ENCODE measurements at places on chromosomes 11 and 22.

DNA sequence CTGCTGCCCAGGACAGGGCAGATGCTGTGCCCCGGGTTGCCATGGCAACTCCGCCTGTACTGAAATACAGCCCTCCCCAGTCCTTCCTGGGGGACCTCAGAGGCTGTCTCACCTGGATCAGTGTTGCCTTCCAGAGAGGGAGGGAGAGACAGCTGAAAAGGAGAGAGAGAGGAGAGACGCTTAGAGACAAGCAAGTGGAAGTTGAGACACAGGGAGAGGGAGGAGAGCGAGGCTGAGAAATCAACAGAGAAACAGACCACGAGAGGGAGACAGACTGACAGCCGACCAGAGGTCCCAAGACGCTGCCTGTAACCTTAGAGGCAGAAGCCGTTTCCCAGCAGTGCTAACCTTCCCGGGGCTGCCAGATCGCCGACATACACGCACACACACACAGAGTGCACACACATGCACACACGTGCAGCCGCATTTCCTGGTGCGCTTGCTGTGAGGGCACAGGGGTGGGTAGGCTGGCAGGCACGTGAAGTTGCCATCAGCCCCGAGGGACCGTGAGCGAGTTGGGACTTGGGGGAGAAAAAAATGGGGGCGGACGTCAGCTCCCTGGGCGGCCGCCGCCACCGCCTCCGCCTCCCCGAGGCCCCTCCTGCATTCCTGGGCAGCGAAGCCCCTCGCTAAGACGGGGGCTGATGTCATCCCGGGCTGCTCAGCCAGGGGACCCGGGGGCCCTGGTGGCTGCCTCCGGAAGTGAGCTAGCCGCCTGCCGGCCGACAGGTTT is 88.6 kb upstream of the CRYBB3 start:
- H3K27ac ChIP-seq: peak overlapping the region; percentile 9
- no peaks in the 10 kb centered on the region for H3K27me3 ChIP-seq
- DNase-seq: peak; percentile 73
- peak overlapping the region; percentile 78 for H3K4me3 ChIP-seq

DNA sequence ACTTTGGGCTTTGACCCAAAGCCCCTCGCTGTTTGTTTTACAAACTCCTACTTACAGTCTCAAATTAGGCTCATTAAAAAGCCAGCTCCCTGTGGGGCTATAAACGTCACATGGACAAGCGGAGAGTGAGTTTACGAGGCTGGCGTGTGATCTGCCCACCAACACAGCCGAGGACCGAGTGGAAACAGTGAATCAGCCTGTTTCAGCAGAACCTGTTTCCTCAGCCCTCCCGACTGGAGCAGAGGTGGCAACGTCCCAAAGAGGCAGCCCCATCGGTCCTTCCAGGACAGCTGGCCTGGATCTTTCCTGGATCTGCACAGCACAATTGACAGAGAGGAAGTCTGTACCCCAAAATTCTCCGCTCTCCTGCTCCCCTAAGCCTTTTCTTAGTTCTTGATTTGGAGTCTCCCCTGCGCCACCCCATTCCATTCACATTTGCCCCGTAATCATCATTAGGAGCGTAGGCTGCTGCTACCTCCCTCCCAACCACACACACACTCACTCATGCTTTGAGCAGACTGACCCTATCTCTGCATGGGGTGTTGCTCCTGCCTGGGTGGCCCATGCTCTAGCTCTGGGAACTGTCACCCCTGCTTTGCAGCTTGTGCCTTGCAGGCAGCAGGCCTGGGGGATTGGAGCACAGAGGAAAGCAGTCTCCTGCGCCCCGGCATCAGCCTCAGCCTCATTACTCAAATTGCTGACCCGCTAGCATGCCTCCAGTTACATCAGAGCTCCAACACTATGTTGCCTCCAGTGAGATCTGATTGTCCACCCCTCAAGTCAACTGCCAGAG is 117.8 kb downstream of the NAT10 start:
- peaks cover 18% of the 10 kb centered on the region for H3K4me1 ChIP-seq
- no peak overlapping the region for H3K27ac ChIP-seq
- H3K27me3 ChIP-seq: no peaks in the 10 kb centered on the region
- no peak overlapping the region for H3K4me3 ChIP-seq

GRCh38 chr22:45962756-45963324 is 14.1 kb downstream of the WNT7B start:
- peaks cover 31% of the 10 kb centered on the region for H3K4me1 ChIP-seq
- DNase-seq: peak; percentile 65
- no peak overlapping the region for H3K4me3 ChIP-seq
- 0 out of 2 replicates have a peak, but pooled peaks cover 5% of the 10 kb centered on the region for H3K36me3 ChIP-seq
- H3K27ac ChIP-seq: no peak overlapping the region

DNA sequence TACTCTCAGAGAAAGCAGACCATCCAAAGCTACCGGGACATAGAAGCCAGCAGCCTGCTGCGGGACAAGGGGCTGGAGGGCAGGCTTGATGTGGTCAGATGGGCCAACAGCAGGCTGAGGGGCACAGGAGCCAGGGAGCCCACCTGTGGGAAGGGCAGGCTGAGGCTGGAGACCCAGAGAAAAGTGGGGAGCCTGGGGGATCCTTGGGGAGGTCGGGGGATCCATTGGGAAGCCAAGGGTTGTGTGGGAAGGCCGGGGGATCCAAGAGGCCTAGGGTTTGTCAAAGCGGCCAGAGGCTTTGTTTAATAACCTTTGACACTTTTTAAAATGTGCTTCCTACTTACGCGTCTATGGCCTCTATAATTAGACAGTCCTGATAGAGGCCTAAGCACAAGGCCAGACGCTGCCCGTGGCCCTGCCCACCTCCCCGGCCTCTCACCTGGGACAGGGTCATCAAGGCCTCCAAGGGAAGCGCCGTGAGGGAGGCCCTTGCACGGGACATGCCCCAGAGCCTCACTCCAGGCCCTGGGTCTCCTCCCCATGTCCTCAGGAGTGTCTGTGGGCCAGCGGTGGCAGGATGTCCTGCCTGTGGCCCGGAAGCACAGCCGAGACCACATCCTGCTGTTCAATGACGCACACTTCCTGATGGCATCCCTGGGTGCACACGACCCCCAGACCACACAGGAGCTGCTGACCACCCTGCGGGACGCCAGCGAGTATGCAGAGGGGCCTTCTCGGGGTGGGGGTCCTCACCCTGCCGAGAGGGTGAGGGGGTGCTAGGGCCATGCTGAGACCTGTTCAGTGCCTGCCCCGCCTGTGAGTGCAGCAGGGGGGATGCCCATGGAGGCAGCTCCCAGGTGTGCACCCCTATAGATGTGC is 8.6 kb upstream of the GTSE1 start:
- no peak overlapping the region for H3K4me3 ChIP-seq
- no peak overlapping the region for H3K27ac ChIP-seq
- H3K4me1 ChIP-seq: no peaks in the 10 kb centered on the region
- no peaks in the 10 kb centered on the region for H3K27me3 ChIP-seq

DNA sequence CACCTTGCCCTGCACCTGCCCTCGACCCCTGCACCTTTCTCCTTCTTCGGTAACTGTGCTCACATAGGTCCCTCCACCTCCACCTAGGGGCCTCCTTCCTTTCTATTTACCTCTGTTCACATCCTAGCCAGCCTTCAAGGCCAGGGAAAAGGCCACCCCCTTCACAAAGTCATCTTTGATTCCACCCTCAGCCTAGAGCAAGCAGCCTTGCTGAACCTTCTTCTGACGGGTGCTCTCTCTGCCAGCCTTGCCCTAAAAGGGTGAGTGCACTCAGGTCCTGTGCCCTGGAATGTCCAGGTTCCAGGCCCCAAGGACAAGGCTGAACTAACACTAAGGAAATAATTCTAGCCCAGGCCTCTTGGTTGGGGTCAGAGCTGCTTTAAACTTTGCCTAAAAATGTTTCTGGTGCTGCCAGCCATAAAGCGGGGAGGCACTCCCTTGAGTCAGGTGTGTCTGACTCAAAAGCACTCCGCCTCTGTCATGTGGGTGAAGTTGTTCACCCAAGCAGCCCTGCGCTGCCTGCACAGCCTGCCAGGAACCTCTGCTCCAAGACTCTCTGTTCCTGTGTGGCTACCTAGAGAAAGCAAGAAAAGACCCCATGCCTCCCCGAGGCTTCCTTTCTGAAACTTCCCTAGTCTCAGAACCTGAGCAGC is 9.2 kb upstream of the FAM83F start:
- H3K4me3 ChIP-seq: no peak overlapping the region
- no peak for DNase-seq
- no peak overlapping the region for H3K27ac ChIP-seq

GRCh38 chr11:112613051-112613972 is 347.9 kb upstream of the NCAM1 start:
- H3K27me3 ChIP-seq: no peaks in the 10 kb centered on the region
- H3K36me3 ChIP-seq: no peaks in the 10 kb centered on the region
- peak; percentile 86 for DNase-seq
- peak overlapping the region; percentile 88 for H3K27ac ChIP-seq
- H3K4me3 ChIP-seq: no peak overlapping the region

DNA sequence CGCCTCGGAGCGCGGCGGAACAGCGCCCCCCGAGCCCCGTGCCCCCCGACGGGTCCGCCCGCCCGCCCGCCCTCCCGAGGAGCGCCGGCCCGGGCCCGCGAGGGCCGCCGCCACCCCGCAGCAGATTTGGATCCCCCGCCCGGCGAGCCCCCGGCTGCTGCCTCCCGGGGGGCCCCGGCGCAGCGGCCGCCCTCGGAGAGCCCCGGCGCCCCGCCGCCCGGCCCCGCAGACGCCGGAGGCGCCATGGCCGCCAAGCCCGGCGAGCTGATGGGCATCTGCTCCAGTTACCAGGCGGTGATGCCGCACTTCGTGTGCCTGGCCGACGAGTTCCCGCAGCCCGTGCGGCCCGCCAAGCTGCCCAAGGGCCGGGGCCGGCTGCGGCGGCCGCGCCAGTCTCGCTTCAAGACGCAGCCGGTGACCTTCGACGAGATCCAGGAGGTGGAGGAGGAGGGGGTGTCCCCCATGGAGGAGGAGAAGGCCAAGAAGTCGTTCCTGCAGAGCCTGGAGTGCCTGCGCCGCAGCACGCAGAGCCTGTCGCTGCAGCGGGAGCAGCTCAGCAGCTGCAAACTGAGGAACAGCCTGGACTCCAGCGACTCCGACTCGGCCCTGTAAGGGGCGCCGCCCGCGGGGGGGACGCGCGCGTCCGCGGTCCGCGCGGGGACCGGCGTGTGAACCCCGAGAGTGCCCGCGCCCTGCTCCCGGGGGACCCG is 380 bp downstream of the C11orf96 start:
- H3K36me3 ChIP-seq: no peaks in the 10 kb centered on the region
- no peak for DNase-seq
- peak overlapping the region; percentile 42 for H3K4me3 ChIP-seq
- H3K27me3 ChIP-seq: peaks cover 63% of the 10 kb centered on the region
- H3K27ac ChIP-seq: no peak overlapping the region

- H3K36me3 ChIP-seq: no peaks in the 10 kb centered on the region
- no peaks in the 10 kb centered on the region for H3K27me3 ChIP-seq
- peaks cover 28% of the 10 kb centered on the region for H3K4me1 ChIP-seq
- no peak for DNase-seq
These were observed 8.9 kb upstream of the PTPRJ start for GRCh38 chr11:47971501-47971900.

DNA sequence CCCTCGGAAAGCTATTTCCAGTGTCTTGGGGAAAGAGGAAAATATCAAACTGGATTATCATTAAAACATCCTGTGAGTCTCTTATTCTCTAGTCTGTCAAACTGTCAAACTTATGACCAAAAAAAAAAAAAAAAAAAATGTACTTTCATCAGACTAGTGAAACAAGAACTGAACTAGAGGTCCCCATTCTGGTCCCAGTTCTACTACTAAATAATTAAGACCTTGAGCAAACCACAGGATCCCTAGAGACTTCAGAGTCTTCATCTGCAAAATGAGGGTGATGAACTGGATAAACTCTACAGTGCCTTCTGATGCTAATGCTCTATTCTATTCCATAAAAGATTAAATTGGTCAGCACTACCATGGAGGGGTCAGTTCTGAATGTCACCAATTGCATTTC is 105.8 kb downstream of the SERGEF start:
- H3K36me3 ChIP-seq: no peaks in the 10 kb centered on the region
- no peaks in the 10 kb centered on the region for H3K4me1 ChIP-seq
- no peak for DNase-seq
- no peak overlapping the region for H3K4me3 ChIP-seq
- no peak overlapping the region for H3K27ac ChIP-seq

GRCh38 chr11:101407324-101407723 is 176.5 kb downstream of the TRPC6 start:
- DNase-seq: no peak
- no peak overlapping the region for H3K27ac ChIP-seq
- H3K27me3 ChIP-seq: no peaks in the 10 kb centered on the region
- no peaks in the 10 kb centered on the region for H3K4me1 ChIP-seq
- no peaks in the 10 kb centered on the region for H3K36me3 ChIP-seq

Data from PC-9 (cell line).